ENCODE measurements at places on chromosomes 12 and 14.
A peak's percentile ranks its signal among the peaks of the same experiment; 100 is the strongest.

GRCh38 chr14:50061664-50062437, 54.5 kb downstream of the VCPKMT start:
- peak; percentile 46 for DNase-seq

- peak; percentile 51 for DNase-seq
These were observed at the start of gene DYRK2 for GRCh38 chr12:67648521-67649260. TSS of gene DYRK2 (plus strand) at chr12:67648745. CDS start at chr12:67649134, 389 bp downstream.

GRCh38 chr12:80648881-80649280, 58.6 kb upstream of the MYF6 start:
- no peak for DNase-seq

DNA sequence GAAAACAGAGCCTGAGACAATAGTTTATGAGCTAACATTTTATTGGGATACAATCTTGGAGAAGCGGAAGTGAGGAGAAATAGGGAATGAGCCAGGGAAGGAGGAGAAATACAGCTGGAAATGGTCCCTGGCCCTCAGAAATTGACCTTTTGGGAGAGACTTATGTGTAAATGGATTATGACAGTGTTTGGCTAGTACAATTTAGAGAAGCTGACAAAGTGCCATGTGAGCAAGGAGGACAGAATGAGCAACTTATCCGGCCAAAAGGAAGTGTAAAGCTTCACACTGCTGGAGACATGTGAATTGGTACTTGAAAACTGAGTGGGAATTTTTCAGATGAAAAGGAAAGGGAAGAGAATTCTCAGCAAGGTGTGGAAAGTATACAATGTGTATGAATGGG, 2.9 kb downstream of the GLIPR1 start:
- no peak for DNase-seq

- no peak for DNase-seq
These were observed 49.9 kb downstream of the CATSPERB start for GRCh38 chr14:91681893-91682563.

DNA sequence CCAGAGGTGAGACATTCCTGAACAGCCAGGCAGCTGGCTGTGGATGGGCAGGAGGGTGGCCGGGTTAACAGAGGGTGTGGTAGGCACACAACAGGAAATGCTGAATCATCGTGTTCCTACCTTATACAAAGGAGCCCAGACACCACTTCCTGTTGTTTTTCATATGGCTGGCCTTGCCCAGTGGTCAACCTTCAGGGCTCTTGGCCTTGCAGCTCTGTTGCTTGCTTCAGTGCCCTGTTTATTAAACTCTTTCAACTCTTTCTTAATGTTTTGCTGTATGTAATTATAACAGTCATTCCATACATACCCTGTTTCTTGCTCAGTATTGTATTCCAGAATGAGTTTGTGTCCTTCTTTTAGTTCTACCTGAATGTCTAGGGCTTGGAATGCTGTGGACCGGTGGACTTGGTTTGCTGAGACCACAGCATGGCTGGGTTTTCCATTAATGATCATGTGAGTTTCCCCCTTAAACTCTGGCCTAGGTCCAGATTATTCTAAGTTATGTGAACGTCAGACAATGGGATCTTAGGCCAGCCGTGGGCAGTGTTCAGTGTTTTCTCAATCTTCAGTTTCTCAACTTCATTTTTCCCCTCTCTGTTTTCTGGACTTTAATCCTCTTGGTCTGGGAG, 11.9 kb downstream of the CFAP54 start:
- no peak for DNase-seq

DNA sequence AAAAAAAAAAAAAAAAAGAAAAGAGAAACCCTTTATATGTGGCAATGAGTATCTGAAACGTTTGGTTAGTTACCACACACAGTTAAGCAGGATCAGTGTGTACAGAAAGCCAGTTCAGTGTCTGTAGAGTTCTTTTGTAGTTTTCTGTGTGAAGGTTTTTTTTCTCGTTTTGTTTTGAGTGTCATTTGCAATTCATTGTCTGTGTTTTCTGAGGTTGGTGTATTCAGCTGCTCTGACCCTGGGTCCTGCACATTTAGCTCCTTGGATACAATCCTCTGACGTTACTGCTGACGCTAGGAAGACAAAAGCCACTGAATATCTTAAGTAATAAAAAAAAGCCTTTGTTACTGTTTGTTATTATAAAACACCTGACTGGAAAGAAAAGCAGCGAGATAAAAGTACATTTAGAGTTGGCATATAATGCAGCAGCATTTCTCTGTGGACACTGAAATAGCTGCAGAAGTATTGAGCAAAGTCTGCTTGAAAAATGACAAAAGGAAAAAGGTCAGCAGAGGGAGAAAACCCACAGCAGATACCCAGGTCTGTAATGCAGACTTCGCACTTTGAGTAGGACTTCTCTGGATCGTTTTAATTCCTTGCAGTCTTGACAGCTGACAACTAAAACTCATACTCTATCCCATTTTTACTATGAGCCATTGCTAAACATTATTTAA, 89.0 kb downstream of the POLR3B start:
- DNase-seq = no peak

- no peak for DNase-seq
These were observed 12.2 kb downstream of the CEP170B start for GRCh38 chr14:104877066-104877805.

GRCh38 chr12:132329720-132330548, 545 bp upstream of the GALNT9 start:
- DNase-seq = no peak

GRCh38 chr12:19131025-19131444, 1.5 kb downstream of the PLEKHA5 start:
- no peak for DNase-seq

- DNase-seq = no peak
These were observed 3.6 kb downstream of the MGAT2 start for GRCh38 chr14:49623941-49624839.

DNA sequence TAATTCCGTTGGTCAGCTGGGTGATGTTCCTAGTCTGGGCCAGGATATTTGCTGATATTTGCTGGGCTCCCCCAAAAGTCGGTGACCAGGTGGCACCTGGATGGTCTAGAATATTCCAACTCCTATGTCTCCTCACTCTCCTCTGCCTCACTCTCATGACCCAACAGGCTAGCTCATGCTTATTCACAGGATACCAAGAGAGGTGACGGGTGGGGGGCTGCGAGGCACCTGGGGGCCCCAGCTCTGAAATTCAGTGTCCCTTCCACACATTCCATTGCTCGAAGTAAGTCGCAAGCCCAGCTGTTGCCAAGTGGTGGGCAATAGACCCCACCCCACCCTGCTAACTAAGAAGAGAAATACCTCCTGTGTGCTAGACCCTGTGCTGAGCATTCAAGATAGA, 67.7 kb downstream of the C14orf132 start:
- DNase-seq = no peak

GRCh38 chr12:50824914-50825313, 17.8 kb upstream of the TMPRSS12 start:
- DNase-seq = no peak

GRCh38 chr14:102512793-102513300, 3.3 kb upstream of the ANKRD9 start:
- no peak for DNase-seq

GRCh38 chr12:32502693-32503502, 103.5 kb downstream of the FGD4 start:
- no peak for DNase-seq

GRCh38 chr14:93220509-93220908, 13.5 kb downstream of the UBR7 start:
- no peak for DNase-seq

DNA sequence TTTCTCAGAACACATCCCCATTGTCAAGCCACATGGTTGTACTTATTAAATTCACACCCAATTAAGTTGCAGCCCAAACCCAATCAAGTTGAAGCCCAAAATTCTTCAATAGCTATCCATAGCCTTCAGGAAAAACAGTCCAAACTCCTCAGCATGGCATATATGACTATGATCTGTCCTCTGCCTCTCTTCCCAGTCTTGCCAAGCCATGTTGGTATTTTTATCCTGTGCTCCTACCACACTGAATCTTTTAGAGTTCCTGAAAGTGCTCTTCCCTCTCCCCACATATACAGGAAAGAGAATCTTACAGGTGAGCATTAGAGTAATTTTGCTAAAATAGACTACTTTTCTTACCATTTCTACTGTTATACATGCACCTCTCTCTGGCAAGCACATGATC, 834.9 kb downstream of the RPS29 start:
- DNase-seq = no peak

DNA sequence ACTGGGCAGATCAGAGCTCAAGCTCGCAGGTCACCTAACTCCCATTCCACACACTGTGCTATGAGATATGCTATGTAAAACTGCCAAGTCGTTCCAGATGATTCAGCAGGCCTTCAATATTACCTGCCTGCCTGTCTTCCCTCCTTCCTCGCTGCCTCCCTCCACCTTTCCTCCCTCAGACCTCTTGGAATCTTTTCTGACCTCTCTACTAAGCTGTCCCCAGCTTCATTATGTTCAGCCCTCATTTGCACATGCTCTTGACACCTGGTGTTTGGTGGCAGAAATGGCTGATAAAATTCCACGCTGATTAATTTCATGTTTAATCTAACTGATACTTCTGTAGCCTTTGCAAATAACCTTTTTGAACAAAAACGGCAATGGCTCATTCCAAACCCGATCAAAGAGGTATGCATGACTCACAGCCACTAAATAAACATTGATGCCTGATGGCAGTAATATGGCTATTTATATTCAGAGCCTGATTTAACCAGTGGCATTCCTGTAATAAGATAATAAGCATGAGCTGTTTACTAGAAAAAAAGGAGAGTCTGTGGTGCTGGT, 130.8 kb upstream of the EGLN3 start:
- DNase-seq = no peak

GRCh38 chr12:87217491-87217890, 811.7 kb downstream of the C12orf50 start:
- DNase-seq = no peak

DNA sequence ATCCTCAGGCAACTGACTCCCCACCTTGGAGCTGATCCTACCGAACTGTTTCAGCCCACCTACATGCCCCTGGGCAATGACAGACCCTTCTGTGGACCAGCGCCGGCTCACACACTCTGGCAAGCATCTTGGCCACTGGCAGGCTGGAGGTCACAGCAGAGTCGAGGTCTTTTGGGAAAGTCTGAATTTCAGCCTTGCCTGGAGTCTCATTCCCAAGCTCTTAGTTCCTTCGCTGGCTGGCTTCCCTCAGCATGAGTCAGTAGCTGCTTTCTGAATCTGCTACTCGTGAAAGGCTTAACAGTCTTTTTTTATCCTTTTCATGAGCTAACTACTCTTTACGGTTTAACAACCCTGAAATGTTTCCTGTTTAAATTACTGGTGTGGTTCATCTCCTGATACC, 44.5 kb downstream of the ASCL4 start:
- DNase-seq = no peak

DNA sequence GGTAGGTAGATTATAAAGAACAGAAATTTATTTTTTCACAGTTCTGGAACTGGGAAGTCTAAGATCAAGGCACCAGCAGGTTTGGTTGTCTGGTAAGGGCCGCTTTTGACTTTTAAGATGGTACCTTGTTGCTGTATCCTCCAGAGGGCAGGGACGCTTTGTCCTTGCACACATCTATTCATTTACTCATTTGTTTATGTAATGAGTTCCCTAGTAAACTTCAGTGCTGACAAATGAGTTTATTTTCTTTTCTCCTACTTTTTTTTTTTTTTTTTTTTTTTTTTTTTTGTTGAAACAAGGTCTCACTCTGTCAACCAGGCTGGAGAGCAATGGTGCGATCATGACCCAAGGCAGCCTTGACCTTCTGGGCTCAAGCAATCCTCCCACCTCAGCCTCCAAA, 195.7 kb downstream of the FBXL14 start:
- DNase-seq = no peak

GRCh38 chr14:79090641-79091180, 920.5 kb downstream of the NRXN3 start:
- no peak for DNase-seq

- DNase-seq = no peak
These were observed 315.1 kb upstream of the PRKD1 start for GRCh38 chr14:30242744-30243143.

DNA sequence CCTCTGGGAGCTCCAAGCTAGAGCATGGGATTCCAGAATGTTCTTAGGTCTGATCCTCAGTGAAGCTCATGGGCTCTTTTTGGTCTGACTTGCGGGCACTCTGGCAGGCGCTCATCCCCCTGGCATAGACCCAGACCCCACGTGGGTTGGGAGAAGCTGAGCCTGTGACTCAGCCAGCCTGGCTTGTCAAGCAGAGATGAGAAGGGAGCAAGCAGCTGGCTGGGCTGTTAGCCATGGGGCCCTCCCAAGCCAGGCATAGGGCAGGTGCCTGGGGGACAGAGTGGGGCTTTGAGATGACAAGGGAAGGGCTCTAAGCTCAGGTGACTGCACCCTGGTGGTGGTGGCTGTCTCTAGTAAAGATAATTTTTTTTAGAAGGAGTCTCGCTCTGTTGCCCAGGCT, 80.3 kb upstream of the NOS1 start:
- no peak for DNase-seq

- no peak for DNase-seq
These were observed 11.1 kb upstream of the PIP4K2C start for GRCh38 chr12:57579677-57580465.

- no peak for DNase-seq
These were observed 17.0 kb downstream of the TMCC3 start for GRCh38 chr12:94633401-94633800.

DNA sequence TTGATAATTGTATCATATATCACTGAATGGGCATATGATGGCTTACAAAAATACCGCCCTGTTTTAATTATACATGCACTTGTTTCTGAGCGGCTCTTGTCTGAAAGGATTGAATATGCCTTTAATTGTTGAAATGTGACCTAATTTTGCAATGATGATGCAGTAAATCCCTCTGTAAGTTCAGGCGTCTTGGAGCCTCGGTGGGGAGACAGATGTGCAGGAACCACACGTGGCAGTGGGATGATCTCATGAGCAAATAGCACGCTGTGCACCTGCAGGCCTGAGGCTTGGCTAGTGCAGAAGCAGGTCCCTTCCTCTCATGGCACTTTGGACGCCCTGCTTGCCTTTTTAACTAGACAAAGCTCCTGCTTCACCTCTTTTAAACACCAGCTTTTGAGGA, 49.3 kb upstream of the ASPG start:
- DNase-seq = no peak

GRCh38 chr14:70842851-70843462, 33.6 kb upstream of the MAP3K9 start:
- DNase-seq = no peak
